ENCODE measurements at places on chromosomes 2 and 18.

DNA sequence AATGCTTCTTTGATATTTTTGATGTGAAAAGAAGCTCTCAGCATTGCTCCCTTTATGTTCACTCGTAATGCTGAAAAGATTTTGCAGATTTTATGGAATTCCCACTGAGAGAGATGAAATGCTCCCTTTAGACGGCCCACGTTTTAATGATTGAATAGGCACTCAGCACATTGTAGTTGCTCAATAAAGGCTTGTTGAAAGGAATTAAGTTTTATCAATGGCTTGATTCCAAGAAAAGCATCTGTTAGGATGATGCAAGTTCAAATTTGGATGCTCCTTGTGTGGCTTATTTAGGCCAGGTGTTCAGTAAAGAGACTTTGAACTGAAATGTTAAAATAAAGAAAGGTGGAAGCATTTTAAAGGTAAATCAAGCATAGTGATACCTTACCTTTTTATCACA is 725.1 kb downstream of the EPHA4 start:
- DNase-seq, result no peak

- DNase-seq, result no peak
These were observed 1.0 kb downstream of the HOXD9 start for GRCh38 chr2:176123411-176124109.

GRCh38 chr18:78492813-78493371 is 486.7 kb upstream of the SALL3 start:
- no peak for DNase-seq

DNA sequence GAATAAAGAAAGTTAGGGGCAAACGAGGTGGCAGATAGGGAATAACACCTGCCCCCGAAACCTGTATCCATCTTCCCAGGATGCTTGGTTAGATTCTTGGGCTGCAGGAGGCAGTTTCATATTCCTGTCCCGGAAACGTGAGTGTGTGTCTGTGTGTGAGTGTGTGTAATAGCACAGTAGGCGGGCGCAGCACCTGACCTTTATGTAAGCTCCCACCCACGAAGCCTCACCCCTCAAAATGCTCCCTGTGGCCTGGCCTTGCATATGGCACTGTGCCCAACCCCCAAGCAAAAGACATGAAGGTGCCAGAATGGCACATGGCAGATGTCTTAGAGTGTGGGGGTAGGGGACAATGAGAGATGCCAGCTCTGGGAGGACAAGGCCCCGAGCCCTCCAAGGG is 48.9 kb downstream of the EFR3B start:
- DNase-seq, result no peak

DNA sequence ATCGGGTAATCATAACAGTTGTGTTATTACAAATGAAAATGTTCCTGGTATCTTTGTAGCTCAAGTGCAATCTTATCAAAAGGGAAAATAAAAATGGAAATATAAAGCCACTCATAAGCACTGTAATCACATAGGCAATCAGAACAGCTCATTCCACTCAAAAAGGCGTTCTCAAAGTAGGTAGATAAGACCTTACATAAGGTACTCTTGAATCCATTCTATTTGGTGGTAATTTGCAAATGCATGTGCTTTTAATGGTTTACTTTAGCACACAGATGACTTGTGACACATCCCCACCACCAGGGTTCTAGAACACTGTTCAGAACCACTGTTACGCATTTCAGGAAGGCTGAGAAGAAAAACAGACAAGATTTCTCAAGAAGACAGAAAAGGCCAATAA is 86.7 kb upstream of the NARS1 start:
- DNase-seq, result no peak

GRCh38 chr2:18372641-18373040 is 187.8 kb downstream of the RDH14 start:
- DNase-seq, result no peak

GRCh38 chr2:130259594-130259993 is 61.4 kb upstream of the TUBA3E start:
- no peak for DNase-seq

GRCh38 chr2:7031547-7032245 is 114.5 kb downstream of the RNF144A start:
- no peak for DNase-seq

DNA sequence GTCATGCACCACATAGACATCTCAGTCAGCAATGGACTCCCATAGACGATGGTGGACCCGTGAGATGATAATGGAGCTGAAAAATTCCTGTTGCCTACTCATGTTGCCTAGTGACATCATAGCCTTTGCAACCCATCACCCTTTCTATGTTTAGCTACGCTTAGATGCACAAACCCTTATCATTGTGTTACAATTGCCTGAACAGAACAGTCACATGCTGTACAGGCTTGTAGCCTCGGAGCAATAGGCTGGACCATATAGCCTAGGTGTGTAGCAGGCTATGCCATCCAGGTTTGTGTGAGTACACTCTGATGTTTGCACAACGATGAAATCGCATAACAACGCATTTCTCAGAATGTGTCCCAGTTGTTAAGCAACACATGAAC is 221.6 kb downstream of the ALPK2 start:
- DNase-seq, result no peak

DNA sequence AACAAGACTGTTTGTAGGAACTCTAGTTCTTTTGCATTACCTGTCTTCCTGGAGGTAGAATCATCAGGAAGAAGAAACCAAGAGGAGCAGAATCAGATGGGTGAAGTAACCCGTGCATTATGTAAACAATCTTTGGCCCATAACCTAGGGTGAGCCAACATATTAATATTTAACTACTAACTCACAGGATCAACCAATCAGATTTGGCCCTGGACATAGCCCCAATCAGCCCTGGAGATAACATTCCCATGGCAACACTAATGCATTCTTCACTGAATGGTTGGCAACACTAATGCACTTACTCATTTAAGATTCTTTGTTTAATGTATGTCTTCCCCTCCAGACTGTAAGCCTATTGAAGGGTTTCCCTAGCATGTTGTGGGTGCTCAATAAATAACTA is 72.0 kb upstream of the CTAGE1 start:
- DNase-seq, result no peak

DNA sequence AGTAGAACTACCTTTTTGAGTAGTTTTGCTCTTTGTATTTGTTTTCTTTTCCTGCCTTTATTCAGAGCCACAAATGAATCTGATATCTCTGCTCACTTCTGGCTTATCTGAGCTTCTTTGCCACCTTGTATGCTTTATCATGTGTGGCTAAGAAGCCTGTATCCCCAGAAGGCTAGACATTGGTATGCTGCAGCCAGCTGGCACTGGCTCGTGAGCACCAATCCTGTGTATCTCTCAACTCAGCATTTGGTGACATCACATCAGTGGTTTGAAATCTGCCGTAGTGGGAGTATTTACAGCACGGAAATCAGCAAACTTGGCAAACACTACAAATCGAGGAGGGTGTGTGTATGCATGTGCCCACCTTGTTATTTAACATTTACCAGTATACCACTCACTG is 183.7 kb upstream of the LHCGR start:
- no peak for DNase-seq

DNA sequence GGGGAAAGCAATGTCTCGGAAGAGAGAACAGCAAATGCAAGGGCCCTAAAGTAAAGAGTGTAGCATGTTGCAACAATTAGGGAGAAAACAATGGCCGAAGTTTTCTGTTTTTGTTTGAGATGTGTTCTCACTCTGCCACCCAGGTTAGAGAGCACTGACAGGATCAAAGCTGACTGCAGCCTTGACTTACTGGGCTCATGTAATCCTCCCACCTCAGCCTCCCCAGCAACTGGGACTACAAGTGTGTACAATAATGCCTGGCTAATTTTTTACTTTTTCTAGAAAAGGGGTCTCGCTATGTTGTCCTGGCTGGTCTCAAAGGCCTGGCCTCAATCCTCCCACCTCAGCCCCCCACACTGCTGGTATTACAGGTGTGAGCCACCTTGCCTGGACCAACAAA is 23.9 kb downstream of the MEMO1 start:
- no peak for DNase-seq

DNA sequence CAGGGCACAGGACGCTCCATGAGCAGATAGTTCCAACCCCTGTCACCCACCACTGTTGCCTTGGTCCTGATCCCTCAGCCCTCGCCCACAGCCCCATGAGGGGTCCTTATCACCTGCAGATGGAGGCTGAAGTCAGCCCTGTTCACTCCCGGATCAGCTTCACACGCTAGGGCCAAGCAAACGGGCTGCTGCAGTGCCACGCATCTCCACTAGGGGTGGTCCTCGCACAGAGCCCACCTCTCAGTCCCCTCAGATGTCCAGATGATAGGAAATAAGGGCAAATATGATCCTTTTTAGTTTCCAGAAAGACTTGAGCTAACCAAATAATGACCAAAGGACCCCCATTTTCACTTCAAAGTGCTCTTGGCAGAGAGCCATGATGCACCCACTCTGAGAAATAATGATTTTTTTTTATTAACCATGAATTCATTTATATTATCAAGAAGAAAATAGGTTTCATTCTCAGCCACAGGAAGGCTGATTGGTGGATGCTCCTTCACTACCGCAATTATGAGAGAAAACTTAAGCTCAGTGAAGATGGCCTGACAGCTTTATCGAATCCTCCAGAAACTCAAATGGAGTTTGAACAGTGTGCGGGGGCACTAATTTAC is 71.9 kb upstream of the KLHL29 start:
- no peak for DNase-seq

DNA sequence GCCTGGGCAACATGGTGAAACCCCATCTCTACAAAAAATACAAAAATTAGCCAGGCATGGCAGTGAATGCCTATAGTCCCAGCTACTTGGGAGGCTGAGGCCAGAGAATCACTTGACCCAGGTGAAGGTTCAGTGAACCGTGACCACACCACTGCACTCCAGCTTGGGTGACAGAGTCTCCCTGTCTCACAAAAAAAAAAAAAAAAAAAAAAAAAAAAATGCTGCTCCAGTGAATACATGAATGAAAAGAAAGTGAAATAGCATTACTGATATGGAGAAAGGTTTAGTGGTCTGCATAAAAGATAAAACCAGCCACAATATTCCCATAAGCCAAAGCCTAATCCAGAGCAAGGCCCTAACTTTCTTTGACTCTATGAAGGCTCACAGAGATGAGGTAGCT is 44.5 kb downstream of the METTL8 start:
- no peak for DNase-seq

- no peak for DNase-seq
These were observed 632.2 kb downstream of the SLC4A3 start for GRCh38 chr2:220259662-220260061.

DNA sequence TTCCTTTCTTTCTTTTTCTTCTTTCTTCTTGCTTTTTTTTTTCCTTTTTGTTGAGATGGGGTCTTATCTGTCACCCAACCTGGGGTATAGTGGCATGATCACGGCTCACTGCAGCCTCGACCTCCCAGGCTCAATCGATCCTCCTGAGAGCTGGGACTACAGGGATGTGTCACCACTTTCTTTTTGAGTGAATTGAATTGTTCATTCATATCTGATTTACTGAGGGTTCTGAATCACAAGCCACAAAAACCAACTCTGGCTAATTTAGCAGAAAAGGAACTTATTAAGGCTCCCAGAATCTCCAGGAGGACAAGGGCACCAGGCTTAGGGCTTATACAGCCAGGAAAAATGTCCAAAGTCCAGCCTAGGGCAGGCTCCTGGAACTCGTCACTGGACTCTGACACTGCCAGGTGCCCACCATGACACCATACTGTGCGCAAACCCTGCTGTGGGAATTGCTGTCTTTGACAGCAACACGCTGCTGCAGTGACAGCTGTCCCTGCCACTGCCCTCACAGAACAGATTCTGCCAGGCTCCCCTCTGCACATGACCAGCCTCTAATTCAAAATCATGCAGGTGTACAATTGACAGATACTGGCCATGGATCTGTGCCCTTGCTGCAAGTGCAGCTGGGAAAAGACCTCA is 42.9 kb upstream of the EML6 start:
- no peak for DNase-seq

- DNase-seq, result no peak
These were observed 85.0 kb upstream of the SEC11C start for GRCh38 chr18:59054496-59055287.

DNA sequence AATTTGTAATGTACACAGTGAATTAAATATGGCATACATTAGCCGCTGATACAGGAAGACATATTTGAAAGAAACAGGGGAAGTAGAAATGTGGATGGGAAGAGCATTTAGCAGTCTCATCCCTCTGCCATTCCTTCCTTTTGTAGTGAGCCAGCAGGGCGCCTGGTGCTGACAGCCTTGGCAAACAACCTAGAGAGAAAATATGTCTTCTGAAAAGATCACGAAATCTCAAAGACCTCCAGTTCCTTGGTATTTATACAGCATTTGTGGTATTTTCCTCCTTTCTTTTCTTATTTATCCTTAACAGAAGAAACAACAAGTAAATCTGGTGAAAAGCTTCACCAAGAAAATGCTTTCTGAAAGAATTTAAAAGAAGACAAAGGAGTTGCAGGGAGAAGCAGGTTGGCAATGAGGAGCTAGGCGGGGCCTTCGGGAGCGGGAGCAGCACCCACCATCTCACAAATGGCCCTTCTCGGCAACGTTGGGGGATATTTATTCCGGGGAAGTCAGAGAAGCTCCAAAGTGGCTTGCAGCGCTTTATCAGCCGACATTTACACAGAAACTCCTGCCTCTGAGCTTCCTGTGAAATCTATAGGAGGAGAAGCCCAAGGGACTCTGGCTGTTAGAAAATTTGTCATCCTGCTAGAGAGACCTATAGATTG is 406.1 kb upstream of the NRP2 start:
- no peak for DNase-seq

DNA sequence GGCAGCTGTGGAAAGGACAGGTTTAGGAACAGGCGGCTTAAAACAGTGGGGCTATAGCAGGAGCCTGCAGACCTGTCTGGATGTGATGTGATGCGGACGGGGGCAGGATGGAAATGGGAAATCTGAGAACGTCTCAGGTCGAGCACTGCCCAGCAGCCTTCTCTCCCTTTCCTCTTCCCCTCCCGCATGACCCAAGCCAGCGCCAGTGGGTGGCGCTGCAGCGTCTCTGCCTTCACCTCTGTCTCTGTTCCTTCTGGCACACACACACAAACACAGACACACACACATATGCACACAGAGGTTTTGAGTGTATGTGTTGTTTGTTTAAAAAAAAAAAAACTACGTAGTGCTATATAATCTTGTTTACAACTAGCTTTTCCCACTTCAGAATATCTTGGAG is 82.0 kb upstream of the SLC66A3 start:
- DNase-seq, result no peak

- no peak for DNase-seq
These were observed 1281.6 kb upstream of the TMEFF2 start for GRCh38 chr2:193476171-193476800.

- no peak for DNase-seq
These were observed 185.6 kb downstream of the RIT2 start for GRCh38 chr18:42929857-42930256.

- no peak for DNase-seq
These were observed 23.2 kb downstream of the RALB start for GRCh38 chr2:120275617-120276400.

GRCh38 chr2:230205721-230206120 is 14.1 kb downstream of the SP110 start:
- no peak for DNase-seq

- DNase-seq, result no peak
These were observed 115.3 kb upstream of the NDUFV2 start for GRCh38 chr18:8987241-8987640.

Measured in GOT3 (cell line).